Psoas muscle (tissue), 8 donors: ENCODE measurements at places on chromosomes 13 and 19. TPM values are rescaled to one million over a fixed set of nuclear protein-coding genes. Genes with fewer than 3 reads are reported as not detected.

Gene LGALS4
- total RNA-seq = 2.0 TPM

Gene CGB5
- total RNA-seq = not detected

Gene CDX2
- not detected for total RNA-seq

Gene SLC10A2
- total RNA-seq = not detected

Gene KLK5
- not detected for total RNA-seq

Gene NUDT19
- 18.3 TPM for total RNA-seq

Gene BIVM
- total RNA-seq = 14.9 TPM

Gene PCID2
- total RNA-seq = 25.7 TPM

Gene PROZ
- total RNA-seq = not detected

Gene NDFIP2
- total RNA-seq = 41.5 TPM
